ENCODE measurements at places on chromosomes 4 and X.

DNA sequence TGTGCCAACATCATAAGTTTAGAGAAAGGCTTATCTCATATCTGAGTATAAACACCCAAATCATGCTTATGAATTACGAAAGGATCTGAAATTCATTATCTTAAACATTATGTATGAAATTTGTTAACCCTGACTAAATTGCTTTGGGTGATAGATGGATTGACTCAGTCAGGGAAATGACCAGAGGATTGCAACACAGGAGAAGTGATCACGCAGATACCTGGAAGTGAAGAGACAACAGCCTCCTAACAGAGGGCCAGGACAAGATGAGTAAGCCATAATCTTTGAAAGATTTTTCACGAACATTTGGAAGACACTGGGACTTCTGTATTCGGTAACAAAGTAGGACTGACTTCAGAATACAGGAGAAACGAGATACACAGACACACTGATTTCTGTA is 363.4 kb downstream of the DMD start:
- no peak for DNase-seq

- DNase-seq: no peak
These were observed 385.3 kb downstream of the ARHGAP24 start for GRCh38 chr4:85860066-85860740.

DNA sequence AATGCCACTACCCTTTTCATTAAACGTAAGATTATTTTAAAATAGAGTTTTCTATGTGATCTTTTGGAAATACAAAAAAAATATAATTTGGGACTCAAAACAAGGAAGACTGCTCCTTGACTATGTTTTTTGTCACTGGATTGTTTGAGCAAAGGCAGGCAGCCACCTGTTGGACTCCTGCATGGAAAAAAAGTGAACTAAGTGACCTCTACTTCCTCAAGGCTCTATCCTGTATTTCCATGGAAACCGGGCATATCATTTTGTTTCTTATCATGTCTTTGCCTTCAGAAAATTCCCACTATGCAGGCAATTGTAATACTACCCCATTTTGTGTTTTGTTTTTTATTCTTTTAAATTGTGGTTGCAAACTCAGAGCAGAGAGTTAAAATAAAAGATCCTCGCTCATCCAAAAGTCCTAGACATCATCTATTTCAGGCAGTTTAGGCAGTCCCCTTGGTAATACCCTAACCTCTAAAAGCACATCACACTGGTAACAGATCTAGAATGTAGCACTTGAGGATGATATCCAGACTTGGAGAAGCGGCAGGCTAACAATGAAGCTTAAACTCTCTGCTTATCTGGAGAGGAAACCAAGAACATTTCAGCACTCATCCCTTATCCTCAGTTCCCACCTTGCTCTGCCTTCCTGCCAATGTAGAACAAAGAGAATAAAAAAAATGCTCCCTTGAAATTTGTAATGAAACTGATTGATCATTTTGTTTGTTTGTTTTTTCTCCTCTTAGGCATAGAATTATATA is 165.7 kb downstream of the BANK1 start:
- no peak for DNase-seq

GRCh38 chr4:3443750-3444309 is 2.1 kb downstream of the HGFAC start:
- no peak for DNase-seq

GRCh38 chrX:130772105-130772775 is 130.8 kb downstream of the ENOX2 start:
- DNase-seq: no peak

GRCh38 chrX:68994135-68994890 is 165.5 kb downstream of the EFNB1 start:
- no peak for DNase-seq

- DNase-seq: no peak
These were observed 69.9 kb upstream of the ESX1 start for GRCh38 chrX:104324461-104325212.

DNA sequence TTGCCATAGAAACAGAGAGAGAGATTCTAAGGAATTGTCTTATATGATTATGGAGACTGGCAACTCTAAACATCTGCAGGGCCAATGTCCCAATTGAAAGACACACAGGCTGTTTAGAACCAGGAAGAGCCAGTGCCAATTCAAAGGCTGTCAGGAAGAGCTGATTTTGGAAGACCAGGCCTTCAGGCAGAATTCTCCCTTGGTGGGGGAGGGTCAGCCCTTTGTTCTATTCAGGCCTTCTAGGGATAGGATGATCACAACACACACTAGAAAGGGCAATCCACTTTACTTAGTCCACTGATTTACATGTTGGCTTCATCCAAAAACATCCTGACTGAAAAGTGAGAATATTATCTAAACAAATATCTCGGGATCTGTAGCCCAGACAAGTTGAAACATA is 15.2 kb downstream of the C4orf46 start:
- DNase-seq: no peak

GRCh38 chr4:32564626-32565025 is 1844.5 kb downstream of the PCDH7 start:
- DNase-seq: no peak

DNA sequence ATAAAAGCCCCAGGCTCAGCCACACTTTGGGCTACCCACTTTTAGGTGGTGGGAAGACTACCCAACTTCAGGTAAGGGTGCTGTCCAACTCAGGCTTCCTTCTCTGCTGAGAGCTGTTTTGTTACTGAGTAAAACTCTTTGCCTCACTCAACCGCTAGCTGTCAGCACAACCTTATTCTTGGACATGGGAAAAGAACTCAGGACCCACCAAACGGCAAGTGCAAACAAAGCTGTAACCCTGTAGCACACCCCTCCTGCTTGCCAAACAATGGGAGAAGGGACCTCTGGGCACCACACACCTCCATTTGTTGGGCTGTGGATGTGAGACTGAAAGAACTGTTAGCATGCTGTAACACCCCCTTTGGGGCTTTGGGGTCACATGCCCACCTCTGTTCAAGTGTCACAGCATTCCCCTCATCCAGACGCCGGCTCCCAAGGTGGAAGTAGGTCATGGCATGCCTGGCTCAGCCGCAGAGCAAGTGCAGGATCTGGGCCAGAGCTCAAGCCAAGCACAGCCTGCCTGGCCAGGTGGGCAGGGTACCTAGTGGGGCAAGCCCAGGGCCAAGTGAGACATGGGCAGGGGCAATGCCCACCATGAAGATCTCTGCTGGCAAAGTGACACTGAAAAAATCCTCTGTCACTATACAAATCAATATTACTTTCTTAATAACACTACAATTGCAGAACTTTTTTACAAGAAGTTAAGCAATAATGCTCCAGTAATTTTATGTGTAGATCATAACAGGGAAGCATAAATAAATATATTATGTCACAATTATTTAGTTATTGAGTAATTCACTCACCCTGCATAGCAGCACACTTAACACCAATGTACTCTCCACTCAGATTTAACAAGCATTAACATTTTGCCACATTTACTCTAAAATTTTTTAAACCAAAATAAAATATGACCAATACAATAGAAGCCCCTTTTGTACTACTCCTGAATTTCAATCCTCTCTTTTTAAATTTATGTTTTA is 107.2 kb downstream of the TBCK start:
- DNase-seq: no peak

DNA sequence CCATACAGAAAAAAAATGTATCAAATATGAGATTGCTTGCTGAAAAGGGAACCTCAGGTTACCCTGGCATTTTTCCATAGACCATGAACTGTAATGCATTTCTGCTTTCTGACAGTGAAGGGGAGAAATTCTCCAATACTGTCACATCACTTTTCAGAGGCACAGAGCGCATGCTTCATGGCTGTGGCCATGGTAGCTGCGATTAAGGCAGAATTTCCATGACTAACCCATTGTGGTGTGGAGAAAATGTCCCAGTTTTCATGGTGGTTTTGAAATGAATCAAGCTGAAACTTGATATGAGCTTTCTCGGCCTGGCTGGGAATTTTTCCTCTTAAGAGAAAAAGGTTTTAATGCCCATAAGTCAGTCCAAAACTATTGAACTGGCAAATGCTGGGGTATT is 39.5 kb upstream of the MAP3K15 start:
- no peak for DNase-seq

GRCh38 chrX:69285401-69285877 is 120.2 kb upstream of the PJA1 start:
- DNase-seq: no peak

GRCh38 chrX:116961872-116962582 is 499.3 kb upstream of the CT83 start:
- no peak for DNase-seq

DNA sequence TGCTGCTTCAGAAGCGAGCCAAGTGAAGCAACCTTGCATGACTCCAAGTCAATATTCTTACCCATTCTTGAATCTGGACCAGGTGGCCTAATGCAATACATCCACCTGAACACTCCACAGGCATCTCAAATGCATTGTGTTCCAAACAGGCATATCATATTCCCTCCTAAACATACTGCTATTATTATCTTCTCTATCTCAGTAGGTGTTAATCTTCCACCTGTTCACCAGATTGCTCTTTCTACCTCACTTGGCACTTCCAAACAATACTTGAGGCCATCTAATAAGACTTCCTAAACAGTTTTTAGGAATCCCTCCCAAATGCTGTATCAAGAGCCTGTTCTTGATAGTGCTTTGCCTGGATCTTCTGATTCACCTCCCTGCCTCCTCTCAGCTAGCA is 90.7 kb downstream of the GPRIN3 start:
- no peak for DNase-seq

DNA sequence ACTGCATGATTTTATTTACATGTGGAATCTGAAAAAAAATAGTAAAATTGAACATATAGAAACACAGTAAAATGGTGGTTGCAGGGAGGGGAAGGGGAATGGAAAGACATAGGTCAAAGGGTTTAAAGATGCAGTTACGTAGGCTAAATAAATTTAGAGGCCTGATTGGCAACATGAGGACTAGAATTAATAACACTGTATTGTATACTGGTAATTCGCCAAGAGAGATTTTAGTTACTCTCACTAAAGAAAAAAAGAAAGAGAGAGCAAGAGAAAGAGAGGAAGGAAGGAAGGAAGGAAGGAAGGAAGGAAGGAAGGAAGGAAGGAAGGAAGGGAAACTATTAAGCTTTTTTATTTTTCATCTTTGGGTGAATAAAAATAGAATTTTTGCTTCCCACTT is 488.1 kb downstream of the PCDH10 start:
- DNase-seq: no peak

- no peak for DNase-seq
These were observed 557.4 kb upstream of the FTHL17 start for GRCh38 chrX:31629195-31629594.

GRCh38 chrX:30973784-30974427 is 84.9 kb upstream of the TAB3 start:
- no peak for DNase-seq
